Activated CD4-positive, alpha-beta T cell treated with anti-CD3 and anti-CD28 coated beads for 24 hours (primary cell): ENCODE measurements at places on chromosomes 1 and 21.

DNA sequence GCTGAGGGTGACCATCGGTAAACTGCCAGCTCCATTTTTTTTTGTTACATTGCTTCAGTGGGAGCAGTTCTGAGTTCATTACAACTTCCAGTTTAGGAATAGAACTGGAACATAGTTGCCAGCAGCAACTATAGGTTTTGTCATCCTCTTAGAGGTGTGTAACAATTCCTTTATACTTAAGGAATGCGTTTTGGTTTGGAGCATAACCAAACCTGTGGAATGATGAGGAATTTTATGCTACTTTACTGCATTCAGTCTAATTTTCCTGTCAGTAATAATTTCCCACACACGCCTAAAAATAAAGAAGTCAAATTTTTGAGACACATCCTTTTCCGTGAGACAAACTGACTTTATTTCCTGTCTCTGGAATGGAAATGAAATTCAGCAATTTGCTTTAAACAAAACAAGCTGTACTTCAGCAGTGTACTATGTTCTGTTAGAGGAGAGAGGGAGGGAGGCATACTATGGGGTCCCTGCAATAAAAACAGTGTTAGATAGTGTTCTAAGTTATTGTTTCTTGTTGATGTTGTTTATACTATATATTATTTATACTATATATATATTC is 4.8 kb upstream of the AMPD1 start:
- DNase-seq, result no peak

DNA sequence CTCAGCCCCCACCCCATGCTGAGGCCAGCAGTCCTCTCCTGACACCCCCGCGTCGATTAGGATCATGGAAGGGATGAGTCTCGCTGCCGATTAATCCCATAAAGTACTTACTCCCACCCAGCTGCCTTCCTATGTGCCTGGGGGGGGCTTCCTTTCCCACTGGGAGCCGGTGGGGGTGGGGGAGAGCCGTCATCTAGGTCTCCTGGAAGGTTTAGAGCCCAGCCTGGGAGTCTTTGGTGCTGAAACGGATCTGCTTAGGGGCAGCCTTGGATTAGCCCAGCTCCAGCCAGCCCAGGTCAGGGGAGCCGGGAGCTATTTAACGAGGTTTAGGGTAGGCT is 9.8 kb downstream of the SAMD11 start:
- no peak for DNase-seq

DNA sequence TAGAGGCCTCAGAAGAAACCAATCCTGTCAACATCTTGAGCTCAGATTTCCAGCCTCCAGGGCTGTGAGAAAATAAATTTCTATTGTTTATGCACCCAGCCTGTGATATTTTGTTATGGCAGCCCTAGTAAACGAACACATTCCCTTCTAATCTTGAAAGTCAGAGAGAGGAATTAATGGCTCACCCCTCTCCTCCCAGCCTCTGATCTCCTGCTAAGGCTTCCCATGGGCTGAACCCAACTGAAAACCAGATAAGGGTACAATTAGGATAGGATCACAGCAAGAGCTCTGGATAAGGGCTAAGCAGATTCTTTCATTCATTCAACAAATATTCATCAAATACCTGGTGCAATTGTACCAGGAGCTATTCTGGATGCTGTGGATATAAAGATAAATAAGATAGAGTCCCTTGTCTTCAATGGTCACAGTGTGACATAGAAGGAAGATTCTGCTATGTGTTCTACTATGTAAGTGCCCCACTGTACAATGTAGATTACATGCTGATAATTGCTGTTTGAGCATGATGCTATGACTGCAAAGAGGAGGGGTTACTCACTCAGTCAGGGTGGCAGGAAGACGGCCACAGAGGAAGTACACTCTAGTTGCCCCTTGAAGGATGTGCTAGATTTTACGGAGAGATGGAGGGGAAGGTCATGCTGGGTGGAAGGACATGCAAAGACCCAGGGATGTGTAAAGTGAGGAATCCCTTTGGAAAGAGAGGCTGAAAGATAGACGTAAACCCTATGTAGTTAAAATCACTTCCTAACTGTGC is 203.3 kb upstream of the JUN start:
- no peak for DNase-seq

DNA sequence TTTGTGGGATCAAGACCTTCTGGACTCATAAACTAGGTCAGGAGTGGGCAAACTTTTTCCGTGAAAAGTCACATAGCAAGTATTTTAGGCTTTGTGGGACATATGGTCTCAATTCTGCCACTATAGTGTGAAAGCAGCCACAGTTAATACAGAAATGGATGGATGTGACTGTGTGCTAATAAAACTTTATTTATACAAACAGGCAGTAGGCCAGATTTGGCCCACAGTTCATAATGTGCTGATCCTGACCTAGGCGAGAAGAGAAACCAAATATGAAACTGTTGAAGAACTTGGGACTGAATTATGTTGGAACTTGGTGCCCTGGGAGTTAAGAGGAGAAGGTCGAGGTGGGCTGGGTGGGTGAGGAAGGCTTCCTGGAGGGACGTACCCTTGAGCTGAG is 17.1 kb downstream of the PADI3 start:
- DNase-seq, result no peak

DNA sequence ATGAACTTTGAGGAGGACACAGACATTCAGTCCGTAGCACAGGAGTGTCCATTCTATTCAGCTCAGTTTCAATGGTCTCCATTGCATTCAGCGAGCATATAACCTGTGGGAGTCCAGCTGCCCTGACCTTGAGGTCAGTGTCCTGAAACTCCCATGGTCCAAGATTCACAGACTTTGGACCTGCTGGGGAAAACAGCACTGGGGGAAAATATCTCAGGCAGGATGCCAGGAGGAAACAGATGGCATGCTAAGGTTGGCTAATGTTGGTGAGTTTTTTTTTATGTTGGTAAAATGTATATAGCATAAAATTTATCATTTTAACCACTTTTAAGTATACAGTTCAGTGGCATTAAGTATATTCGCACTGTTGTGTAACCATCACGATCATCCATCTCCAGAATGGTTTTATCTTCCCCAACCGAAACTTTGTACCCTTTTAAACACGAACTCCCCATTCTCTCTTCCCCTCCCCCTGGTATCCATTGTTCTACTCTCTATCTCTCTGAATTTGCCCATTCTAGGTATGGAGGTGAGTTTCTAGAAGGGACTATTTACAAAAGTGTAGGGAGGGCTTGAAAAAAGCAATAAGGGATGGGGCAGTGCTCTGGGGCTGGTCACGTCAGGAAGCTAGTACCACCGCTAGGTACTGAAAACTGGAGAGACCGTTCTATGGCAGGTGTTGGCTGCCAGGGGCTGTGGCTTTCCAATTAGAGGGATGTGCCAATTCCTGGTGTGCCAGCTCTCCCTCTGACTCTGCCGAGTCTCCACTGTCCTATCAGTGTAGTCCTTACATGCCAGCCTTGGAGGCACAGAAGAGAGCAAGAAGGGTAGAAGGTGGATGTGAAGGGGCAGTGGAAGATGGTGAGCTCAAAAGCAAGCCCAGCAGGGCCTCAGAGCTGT is 85.3 kb downstream of the FOXD2 start:
- DNase-seq, result no peak

DNA sequence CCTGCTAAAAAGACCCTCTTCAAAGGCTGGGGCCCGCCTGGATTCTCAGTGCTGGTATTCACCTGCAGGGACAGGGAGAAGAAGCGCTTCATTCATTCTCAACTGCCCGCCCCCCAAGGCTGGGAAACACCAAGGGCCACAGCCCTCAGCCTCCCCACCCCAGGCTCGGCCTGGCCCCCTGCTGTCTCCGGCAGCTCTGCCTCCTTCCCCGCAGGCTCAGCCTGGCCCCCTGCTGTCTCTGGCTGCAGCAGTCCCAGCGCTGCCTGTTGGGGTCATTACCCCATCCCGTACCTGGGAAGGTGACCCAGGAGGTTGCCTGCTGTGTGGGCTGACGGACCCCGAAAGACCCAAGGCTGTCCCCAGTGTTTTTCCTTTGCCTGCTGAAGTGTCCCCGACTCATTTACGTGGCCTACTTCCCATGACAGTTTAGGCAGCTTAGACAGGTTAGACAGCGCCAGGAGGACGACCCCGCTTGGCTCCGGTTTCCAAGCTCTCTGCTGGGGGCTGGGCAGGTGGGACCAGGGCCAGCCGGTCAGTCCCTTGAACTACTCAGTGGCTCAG is 22.9 kb upstream of the CLSTN1 start:
- no peak for DNase-seq

DNA sequence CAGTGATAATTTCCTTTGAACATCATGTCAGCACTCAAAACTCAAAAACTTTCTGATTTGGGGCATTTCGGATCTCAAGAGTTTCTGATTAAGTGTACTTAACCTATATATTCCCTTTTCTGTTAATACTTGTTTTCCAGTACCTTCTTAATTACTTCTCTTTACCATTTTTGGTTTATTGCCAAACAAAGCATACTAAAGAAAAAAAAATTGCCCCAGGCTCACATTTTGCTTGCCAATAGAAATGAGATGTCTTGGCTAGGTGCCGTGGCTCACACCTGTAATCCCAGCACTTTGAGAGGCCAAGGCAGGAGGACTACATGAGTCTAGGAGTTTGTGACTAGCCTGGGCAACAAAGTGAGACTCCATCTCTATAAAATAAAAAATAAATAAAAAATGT is 4.8 kb downstream of the PSMD4 start:
- DNase-seq, result no peak

DNA sequence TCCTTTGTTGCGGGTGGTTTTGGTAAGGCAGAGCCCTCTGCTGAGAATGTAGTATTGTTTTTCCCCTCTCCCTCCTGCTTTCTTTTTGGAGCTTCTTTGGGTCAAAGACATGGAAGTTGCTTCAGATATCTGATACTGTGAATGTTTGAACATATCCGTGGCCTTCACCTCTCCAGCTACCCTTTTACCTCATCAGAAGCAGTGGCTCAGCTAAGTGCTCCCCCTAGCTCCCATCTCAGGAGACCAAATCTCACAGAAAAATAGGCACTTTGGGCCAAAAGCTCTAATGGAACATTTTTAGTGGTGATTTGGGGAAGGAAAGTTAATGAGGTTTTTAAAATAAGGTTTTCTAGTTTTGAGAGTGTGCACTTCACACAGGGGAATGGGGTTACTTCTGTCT is 6.3 kb downstream of the TMEM200B start:
- DNase-seq, result no peak

- no peak for DNase-seq
Observed at GRCh38 chr21:39763272-39763970, 18.4 kb downstream of the IGSF5 start.

- DNase-seq, result no peak
Observed at GRCh38 chr1:217363319-217363718, 267.6 kb downstream of the GPATCH2 start.

DNA sequence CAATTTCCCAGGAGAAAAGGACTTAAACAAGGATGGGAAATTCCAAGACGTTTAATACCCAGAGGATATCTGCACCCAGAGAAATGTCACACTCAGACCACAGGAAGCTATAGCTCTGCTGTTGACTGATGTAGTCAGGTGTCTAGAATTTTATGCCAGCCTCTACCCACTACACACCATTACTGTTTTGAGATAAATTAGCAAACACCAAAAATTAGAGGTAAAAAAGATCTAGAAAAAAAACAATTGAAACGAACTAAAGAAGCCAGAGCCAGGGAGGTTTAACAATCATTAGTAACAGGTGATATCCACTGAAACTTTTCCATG is 519.9 kb downstream of the SMYD3 start:
- DNase-seq, result no peak

DNA sequence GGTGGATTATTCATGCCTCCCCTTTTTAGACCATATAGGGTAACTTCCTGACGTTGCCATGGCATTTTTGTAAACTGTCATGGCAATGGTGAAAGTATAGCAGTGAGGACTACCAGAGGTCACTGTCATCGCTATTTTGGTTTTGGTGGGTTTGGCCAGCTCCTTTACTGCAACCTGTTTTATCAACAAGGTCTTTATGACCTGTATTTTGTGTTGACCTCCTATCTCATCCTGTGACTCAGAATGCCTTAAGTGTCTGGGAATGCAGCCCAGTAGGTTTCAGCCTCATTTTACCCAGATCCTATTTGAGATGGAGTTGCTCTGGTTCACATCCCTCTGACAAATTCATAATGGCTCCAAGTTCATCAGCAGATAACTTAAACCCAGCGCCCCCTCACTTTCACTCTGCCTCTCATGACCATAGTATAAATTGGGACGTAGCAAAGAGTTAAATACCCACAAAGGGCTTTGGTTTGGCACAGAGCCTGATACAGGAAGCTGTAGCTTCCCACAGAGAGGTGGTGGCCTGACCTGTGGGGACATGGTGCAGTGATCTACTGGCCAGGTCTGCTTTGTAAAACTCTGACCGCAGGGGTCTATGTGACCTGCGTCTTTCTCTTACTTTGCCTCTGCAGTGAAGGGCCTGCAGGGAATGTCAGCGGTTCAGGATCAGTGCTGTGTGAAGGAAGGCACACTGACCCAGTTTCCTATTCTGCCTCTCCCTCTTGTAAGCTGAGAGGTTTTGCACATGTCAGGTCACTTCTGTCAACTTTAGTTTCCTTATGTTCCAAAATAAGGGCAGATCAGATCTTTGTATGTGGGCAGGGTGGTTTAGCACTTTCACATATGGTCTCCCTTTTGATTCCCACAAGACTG is 78.1 kb upstream of the ZNF644 start:
- no peak for DNase-seq

DNA sequence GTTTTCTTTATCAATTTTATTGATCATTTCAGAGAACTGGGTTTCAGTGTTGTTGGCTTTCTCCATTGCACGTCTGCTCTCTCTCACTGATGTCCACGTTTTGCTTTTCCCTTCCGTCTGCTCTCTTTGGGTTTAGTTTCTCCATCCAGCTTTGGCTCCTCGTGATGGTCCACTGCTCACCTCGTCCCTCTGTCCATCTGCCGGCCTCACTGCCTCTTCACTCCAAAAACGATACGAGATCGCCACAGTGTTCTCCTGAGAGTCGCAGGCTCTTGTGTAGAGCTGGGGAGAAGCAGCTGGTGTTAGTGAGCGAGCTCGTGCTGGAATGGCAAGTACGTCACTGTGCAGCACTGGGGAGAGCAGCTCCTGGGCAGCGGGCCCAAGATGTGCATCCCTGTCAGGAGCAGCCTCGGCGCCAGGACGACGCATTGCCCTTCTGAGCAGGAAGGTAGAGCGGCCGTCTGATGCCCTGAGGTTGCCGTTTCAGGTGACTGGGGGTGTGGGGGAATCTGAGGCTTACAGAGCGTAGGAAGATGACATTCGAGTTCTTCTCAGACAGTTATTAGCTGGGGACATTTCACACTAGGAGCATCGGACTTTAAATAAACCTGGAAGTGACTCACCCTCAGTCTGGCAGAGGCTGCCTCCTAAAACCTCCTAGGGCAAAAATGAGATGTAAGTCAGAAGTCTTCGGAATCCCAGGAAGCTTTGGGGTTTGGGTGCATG is 31.4 kb upstream of the PCBP3 start:
- no peak for DNase-seq

DNA sequence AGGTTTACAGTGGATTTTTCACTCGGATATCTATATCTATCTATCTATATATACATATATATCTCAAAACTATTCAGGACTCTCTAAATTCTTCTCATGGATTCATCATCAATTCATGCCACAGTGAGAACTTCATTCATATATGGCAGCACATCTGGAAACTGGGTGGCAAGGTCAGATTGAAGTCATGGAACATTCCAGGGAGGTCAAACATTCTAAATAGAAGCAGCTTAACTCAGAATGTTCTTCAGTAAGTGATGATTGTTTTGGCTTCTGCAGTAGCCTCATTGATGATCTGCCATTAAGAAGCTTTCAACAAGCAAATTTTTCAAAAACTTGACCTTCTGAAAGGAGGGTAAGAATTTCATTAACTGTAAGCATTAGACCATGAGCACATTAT is 46.9 kb upstream of the ADAMTS1 start:
- no peak for DNase-seq
